ENCODE measurements at places on chromosomes 16 and 17. TPM values are rescaled to one million over a fixed set of nuclear protein-coding genes. Genes with fewer than 3 reads are reported as not detected.

The ABCC12 gene
- not detected for total RNA-seq

The SECTM1 gene
- total RNA-seq = 3.6 TPM

The KRTAP9-4 gene
- not detected for total RNA-seq

The MYH3 gene
- 0.34 TPM for total RNA-seq

The TMEM235 gene
- total RNA-seq = 0.51 TPM

The HASPIN gene
- 14.3 TPM for total RNA-seq

The CACNA1G gene
- total RNA-seq = not detected

The KAT8 gene
- total RNA-seq = 45.6 TPM

The SEPTIN12 gene
- total RNA-seq = not detected

The ERN2 gene
- not detected for total RNA-seq

The ZSCAN10 gene
- total RNA-seq = not detected

The TNFSF13 gene
- total RNA-seq = 0.88 TPM

The VAT1L gene
- 1.4 TPM for total RNA-seq

The VPS4A gene
- 35.4 TPM for total RNA-seq

The NLRC3 gene
- total RNA-seq = 2.0 TPM

The VTN gene
- 0.14 TPM for total RNA-seq

The HS3ST3A1 gene
- total RNA-seq = 0.05 TPM

The TTLL6 gene
- not detected for total RNA-seq

The CMTM2 gene
- not detected for total RNA-seq

The RUNDC3A gene
- not detected for total RNA-seq

The PRR15L gene
- total RNA-seq = not detected

Measured in dermis blood vessel endothelial cell (primary cell).